ENCODE measurements at places on chromosomes 6 and 20. TPM values are rescaled to one million over a fixed set of nuclear protein-coding genes. Genes with fewer than 3 reads are reported as not detected.

Gene LSM2
- 20.1 TPM for total RNA-seq

Gene CFAP61
- total RNA-seq, result 23.8 TPM

Gene ZBP1
- 0.15 TPM for total RNA-seq

Gene CAGE1
- not detected for total RNA-seq

Gene LST1
- total RNA-seq, result 6.9 TPM

Gene TNFRSF6B
- total RNA-seq, result 0.64 TPM

Gene CLPSL2
- not detected for total RNA-seq

Gene SRMS
- total RNA-seq, result not detected

Gene PACRG
- 8.2 TPM for total RNA-seq

Gene EYS
- total RNA-seq, result not detected

Gene LY6G5C
- total RNA-seq, result 1.8 TPM

Gene TFAP2D
- total RNA-seq, result not detected

Gene HSPA1L
- total RNA-seq, result 2.0 TPM

Gene TMEM151B
- total RNA-seq, result not detected

Gene SLC12A5
- total RNA-seq, result 1.3 TPM

Gene TMEM74B
- 4.1 TPM for total RNA-seq

Measured in left ventricle myocardium superior (tissue), 1 donor.